Natural killer cell (primary cell): ENCODE measurements at places on chromosomes 5 and 9.

GRCh38 chr9:69155341-69156030 lies 18.6 kb upstream of the TJP2 start:
- DNase-seq, result no peak

DNA sequence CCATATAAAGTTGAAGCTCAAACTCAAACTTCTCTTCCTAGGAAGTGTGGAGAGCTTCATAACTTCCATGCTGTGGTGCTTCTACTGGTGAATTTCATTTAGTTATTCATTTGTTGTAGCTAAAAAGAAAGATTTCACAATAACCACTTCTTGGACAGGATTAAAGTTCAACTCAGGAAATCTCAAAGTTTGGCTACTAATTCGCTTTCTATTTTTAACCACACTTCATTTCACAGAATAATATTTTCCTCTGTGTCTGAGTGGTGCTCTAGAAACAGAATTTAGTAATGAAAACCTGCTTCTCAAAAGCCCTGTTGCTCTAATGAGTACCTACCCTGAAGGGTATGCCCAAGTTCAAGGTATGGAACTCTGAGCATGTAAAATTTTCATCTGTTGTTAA lies 73.9 kb downstream of the ACTBL2 start:
- DNase-seq, result no peak

- no peak for DNase-seq
These were observed 61.4 kb upstream of the ANKH start for GRCh38 chr5:14932902-14933469.

- DNase-seq, result no peak
These were observed 36.1 kb downstream of the NTNG2 start for GRCh38 chr9:132197856-132198550.

- no peak for DNase-seq
These were observed 8.9 kb upstream of the PTAR1 start for GRCh38 chr9:69768716-69769115.

DNA sequence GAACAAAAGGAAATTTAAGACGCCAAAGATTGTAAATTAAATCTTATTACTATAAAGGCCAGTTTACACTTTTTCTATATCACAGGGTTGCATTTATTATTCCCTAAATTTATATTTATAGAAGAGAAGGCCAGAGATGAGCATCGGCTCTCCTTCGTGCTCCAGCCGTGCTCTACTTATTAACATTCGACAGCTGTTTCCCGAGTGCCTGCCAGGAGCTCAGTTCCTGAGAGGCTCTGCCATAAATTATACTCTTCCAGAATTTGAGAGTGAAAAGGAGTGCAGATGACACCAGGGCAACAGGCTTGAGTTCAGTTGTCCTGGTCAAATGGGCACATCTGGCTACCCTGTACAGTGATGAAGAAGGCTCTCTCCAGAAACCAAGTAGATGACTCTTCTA lies 70.1 kb downstream of the PCSK5 start:
- no peak for DNase-seq

DNA sequence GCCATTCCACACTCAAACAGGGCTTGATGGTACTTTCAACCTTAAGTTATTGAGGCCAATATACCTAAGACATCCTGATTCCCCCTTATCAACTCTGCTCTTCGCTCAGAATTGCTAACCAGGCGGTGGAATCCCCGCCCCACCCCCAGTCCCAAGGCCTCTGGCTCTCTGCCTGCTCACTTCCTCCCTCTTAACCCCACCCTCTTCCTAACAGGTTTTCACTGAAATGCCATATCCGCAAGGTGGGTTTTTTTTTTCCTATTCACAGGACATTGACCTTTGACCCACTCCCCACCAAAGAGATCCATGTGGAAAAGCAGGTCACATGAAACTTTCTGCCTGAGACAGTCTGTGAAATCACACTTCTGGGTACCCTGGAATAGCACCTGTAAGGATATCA lies 66.6 kb upstream of the IFNK start:
- DNase-seq, result no peak

DNA sequence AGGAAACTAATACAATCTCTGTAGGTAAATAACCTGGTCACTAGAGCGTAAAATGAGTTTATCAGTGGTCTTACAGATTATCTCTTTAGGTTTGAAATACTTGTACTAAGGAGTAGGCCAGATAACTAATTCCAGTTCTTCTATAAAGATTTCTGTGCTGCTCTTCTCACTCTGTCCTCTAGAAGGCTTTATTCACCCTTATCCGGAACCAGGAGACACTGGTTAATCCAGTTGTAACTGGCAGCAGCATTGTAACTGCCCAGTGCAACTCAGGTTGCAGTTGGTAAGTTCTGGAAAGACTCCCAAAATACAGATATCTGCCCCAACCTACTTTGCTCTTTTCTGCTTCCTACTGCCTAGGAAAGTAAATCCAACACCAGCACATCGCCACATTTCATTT lies 19.8 kb downstream of the C5orf22 start:
- DNase-seq, result no peak

- DNase-seq, result no peak
These were observed 849 bp upstream of the IFT74 start for GRCh38 chr9:26955222-26955903.

DNA sequence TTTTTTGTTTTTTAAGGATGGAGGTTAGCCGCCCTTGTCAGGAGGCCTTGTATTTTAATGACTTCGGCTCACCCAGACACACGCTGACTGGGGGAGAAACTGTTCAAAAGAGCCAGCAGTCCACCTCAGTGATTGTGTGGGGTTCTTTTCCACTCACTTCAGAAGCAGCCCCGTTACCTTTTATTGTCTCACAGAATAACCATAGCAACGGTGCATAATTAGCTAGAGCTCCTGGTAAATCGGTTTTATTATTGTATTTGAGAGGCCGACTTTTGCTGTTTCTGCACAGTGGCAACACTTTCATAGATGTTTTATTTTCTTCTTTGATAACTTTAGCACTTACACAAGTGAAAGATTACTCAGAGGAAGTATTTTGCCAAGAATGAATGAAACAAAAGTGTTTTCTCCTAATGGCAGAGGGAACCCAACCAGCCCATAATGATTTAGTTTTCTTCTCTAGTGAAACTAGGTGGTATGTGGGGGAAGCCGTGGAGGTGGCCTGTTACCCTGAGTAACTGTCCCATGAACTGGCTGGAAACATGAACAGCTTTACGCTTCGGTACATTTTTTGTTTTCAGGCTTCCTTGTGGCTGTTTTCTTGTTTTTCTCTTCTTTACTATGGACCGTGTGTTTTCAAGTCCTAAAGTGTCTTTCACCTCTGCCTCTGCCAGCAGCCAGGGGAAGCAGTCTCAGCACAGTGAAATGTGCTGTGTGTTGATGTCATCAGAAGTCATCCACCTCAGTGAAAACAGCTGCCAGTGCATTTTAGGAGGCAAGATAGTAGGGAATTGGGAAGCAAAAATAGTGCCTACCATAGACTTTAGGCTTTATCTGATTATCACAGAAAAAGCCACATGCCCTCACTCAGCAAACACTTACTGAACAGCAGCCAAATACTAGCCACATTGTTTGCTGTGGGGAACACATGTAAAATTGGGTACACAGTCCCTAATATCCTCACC lies 414.7 kb downstream of the KDM4C start:
- DNase-seq, result no peak

DNA sequence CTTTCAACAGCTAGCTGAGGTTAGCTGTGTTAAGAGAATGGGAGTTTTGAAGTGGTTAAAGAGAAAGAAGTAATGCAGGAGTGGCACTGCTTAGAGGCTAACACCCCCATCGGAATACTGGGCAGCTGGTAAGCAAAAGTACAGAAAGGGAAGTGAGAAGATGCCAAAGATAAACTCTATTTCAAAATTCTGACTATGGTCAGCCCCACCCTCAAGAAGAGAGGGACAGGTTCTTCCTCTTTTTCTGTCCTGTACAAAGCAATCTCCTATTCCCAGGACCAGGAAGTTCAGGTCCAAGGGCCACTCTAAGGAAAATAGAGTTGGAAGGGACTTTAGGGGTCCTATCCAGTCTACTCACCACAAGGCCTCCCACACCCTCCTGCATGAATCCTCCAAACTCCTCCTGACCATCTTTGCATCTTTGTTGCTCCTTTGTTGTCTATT lies 45.9 kb upstream of the JAK2 start:
- DNase-seq, result peak; percentile 38
